ENCODE measurements at places on chromosomes 2 and 18.

- DNase-seq, result no peak
Measured at GRCh38 chr2:37180006-37180639, 8.3 kb downstream of the SULT6B1 start.

DNA sequence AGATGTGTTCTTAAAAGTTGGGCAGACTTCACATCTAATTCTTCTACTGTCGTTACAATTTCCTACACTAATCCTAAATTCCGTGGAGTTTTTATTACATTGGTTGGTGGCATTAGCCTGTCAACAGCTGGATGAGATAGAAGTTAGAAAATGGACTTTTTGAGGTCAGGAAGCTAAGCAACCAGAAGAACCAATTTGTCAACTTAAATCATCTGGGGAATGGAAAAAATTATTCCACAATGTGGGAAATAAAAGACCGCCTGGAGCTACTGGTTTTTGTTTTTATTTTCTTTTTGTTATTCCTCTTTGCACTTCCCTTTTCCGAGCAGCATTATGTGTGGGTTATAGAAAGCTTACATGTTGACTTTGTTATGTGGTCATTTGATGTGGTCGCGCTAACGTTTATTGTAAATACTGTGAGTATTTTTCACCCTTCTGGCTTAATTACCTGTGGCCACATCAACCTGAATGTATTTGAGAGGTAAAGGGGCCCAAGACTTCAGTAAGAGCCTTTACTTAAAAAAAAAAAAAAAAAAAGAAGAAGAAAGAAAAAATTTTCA, 75.3 kb downstream of the PTPRM start:
- DNase-seq, result no peak

- no peak for DNase-seq
Measured at GRCh38 chr18:37276111-37276890, 289.3 kb downstream of the CELF4 start.

GRCh38 chr2:185833864-185834263, 95.3 kb downstream of the FSIP2 start:
- no peak for DNase-seq

DNA sequence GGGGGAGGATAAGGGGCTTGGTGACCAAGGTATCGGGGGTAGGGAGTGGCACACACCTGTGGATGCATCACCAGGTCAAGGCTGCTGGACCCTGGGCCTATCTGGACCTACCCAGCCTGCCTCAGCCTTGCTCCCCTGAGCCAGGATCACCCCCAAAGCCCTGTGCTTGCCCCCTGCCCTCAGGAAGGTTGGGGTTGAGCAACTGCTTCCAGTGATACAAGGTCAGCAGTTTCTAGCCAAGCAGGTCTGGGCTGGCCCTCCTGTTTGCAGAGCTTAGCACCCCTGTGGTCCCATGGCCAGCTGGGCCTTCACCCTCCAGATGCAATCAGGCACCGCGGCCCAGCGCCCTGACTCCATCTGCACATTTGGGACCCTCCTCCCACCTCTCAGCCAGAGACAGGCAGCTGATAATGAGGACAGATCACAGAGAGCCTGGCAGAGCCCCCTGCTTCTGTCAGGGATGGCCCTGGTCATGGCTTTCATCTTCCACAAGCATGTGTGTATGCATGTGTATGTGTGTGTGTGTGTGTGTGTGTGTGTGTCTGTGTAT, 154.6 kb downstream of the TFCP2L1 start:
- DNase-seq, result no peak

GRCh38 chr2:205451901-205452512, 230.3 kb upstream of the NRP2 start:
- DNase-seq, result no peak

- no peak for DNase-seq
Measured at GRCh38 chr18:8602040-8602439, 7.2 kb upstream of the RAB12 start.

DNA sequence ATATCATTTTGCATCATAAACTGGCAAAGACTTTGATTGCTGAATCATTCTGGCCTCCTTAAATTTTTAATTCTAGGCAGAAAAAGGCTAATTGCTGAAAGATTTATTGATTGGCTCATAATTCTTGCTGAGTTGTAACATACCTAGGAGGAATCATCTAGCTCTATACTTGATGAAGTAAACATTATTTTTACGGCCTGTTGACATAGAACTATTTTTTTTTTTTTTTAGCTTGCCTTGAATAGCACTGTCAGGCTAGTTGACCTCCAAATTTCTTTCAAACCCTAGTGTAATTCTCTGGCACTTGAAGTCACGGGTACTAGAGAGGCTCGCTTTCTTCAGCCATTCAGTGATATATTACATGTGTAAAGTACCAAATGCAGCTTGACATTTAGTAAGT, 2.8 kb downstream of the SERPINB12 start:
- no peak for DNase-seq

- DNase-seq, result no peak
Measured at GRCh38 chr2:54336136-54336976, 80.3 kb upstream of the TSPYL6 start.

GRCh38 chr18:3924455-3924854, 474.5 kb downstream of the TGIF1 start:
- no peak for DNase-seq

DNA sequence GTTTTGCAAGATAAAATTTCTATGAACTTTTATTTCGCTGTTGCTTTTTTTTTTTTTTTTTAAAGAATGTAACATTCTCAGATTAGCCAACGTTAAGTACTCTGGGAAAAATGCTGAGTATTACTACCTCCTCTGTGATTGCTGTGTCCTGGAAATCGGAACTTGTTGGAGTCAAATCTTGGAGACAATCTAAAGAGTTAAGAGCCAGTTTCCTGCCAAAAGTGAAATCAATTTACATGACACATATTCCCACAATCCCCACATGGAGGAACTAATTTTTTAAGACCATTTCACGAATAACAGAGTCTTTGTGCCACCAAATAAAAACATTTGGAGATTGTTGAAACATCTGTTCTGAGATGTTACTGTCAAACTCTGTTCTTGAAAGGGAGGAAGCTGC, 127.8 kb downstream of the MEP1B start:
- DNase-seq, result no peak

DNA sequence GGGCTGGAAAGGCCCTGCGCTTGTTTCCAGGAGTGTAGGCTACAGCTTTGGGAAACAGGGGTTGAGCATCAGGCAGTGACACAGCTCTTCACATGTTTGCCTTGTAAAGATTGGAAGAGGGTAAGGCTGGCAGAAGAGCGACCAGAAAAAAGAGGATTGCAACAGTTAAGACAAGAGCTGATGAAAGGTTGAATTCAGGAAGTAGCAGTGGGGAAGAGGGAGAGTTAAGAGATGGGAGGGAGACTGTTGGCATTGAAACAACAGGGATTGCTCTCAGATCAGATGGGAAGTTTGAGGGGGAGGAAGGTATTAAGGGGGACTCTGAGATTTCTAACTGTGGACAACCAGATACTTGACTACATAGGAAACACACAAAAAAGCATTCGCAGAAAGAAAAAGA, 96.9 kb downstream of the CTAGE1 start:
- no peak for DNase-seq

DNA sequence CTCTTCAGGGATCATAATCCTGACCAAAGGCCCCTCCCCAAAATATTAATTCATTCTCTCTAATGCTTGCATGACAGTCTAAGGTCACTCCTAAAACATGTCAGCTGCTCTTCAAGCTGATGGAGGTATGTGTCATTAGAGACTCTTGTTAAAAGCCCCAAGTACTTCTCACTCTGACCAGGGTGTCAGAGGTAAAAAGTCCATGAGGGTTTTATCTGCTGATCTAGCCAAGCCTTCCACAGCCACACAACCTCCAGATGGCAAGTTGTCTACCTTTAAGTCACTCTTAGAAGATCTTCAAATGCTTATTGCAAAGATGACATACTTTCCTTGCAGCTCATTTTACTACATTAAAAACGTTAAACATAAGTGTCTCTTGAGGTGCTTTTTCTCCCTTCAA, 83.6 kb upstream of the ETAA1 start:
- no peak for DNase-seq

DNA sequence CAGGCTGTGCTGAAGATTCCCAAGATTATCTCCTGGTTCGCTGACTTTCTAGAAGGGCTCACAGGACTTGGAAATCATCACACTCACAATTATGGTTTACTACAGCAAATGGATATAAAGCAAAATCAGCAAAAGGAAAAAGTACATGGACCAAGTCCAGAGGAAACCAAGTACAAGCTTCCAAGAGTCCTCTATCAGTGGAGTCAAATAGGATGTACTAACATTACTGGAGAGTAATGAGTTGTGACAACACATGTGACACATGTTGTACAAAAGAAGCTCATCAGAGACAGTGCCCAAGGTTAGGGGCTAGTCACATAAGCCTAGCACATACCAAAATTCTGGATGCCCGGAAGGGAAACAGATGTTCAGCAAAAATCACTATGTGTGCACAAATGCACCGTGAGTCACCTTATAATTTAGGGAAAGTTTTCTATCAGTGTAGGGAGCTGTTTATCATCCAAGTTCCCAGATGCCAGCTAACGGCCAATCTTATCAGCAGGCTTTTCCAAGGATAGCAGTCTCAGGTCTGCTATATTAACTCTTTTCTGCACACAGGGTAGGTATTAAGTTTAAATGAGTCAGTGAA, 9.5 kb downstream of the TMEM237 start:
- no peak for DNase-seq

- DNase-seq, result no peak
Measured at GRCh38 chr18:26190506-26190905, 35.7 kb upstream of the TAF4B start.

GRCh38 chr2:172389685-172390339, 37.6 kb upstream of the ITGA6 start:
- no peak for DNase-seq

DNA sequence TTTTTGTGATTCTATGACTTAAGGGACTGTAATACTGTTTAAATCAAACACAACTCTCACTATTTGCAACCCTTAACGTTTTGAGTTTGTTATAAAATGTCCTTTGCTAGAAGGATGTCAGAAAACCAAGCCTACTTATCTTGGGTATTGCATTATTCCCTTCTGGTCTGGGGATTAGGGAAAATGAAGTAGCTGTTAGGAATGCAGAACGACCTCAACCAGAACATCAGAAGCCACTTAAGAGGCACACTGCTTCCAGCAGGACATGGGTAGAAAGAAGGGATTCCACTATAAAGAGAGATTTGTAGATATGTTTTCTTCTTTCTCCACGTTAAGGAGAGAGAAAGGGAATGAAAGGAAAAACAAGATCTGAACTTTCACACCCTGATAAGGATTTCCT, 101.2 kb downstream of the SETBP1 start:
- DNase-seq, result no peak

DNA sequence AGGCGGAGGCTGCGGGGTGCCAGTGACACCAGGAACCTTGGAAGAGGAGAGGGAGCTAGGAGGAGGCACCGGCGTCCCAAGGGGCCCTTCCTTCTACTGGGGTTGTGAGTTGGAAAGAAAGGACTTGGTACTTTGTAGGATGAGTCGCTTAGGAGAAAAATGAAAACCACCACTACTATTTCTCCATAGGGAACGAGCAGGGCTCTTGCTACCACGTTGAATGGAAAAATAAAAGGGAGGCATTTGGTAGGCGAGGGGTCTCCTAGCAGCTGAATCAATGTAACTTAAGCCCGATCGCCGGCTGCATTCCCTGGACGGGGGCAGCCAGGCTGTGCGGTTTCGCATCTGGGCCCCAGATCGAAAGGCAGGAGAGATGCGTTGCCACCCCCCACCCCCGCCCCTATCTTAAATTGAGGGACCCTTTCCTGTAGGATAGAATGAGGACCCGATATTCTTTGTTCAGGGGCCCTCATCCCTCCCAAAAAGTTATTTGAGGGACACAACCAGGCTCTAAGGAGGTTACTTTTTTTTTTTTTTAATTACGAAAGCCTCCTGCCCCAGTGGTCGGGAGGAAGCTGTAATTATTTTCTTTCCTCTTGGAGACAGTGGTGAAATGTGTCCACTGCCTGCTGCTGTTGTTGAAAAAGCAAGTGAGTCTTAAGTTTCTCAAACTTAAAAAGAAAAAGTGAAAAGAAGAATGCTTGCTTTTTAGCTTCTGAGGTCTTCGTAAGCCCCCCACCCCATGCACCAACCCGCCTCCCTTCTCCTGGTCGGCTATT, 1.3 kb downstream of the IGFBP2 start:
- DNase-seq, result no peak

DNA sequence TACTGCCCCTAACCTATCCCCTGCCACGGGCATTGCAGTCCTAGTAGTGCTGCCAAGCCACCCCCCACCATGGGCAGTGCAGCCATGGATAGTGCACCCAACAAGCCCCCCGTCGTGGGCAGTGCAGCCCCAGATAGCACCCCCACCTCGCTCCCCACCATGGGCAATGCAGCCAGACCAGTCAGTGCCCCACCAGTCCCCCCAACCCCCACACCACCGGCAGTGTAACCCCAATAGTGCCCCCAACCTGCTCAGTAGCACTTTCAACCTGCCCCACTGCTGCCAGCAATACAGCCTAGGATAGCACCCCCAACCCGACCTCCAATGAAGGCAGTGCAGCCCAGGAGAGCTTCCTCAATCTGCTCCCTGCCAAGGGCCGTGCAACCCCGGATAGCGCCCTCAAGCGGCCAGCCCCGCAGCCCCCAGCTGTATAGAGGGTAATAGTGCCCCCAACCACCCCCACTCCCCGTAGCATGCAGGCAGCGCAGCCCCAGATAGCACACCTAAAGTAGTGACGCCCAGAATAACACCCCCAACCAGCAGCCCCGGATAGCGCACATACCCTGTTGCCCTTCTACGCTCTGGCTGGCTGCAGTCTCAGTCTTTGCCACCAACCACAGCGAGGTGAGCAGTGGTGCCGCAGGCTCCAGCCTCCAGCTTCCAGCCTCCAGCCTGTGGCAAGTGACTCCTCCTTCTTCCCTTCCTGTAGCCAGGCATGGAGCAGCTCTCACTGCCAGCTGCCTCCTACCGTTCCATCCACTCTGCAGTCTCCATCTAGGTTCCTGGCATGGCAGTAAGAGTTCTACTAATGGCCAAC, 45.4 kb upstream of the ANKRD62 start:
- no peak for DNase-seq

DNA sequence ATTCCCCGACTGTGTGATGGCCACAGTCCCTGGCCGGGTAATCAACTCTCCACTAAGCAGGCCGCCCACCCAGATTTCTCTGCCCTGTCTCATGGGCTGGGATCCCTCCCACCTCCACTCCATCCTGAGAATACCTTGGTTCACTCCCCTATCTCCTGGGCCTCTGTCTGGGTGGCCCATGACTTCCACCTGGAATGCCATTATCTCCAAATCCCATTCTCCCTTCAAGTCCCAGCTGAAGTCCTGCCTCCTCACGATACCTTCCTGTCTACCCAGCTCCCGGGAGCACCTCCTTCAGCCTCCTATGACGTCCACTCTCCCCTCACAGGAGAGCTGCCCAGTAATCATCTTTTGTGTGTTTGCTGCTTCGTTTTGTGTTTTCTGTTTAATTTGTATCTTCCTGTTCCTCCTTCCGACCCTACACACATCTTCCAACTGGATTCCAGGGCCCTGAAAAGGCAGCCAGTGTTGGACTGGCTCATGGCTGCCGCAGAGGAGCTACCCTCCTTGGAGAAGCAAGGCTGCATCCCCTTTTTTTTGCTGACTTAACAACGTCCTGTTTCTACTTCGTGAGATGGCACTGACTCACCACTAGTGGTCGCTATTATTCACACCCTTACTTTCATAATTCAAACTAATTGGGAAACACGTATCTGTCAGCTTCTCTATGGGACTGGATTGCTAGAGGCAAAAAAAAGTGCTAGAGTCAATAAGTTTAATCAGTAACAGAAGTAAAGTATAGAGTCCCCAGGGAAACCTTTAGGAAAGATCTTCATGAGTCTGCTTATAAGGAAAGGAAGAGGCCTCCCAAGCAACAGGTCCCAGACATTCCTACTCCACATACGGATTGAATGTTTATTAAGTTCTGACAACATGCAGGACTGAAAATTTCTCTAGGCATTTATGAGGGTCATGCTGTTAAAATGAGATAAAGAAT, 171.9 kb upstream of the GATA6 start:
- DNase-seq, result peak; percentile 5

- DNase-seq, result no peak
Measured at GRCh38 chr2:3604991-3605961, 10.4 kb downstream of the COLEC11 start.
